Natural killer cell treated with Interleukin-12 subunit alpha and Interleukin-12 subunit beta and Interleukin-15 and Interleukin-18, amount 100 ng/mL, for 72 hours (primary cell): ENCODE measurements at places on chromosomes 12 and 14.

DNA sequence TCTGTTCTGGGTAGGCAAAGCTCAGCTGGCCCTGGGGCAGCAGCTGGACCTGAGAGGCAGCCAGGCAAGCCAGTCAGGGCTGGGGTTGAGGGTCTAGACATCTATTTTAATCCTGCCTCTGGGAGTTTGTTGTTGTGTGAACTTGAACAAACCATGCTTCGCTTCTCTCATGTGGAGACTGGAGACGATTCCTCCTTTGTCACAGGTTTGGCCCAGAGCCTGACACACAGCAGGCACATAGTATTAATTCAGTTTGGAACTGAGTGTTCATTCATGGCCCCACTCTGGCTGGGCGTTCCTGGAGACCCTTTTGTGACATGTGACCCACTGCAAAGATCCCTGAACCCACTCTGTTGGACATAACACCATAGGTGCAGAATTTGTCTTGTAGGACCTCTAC is 39.3 kb downstream of the NGB start:
- no peak overlapping the region for H3K27ac ChIP-seq
- DNase-seq, result no peak
- no peaks in the 10 kb centered on the region for H3K27me3 ChIP-seq

GRCh38 chr12:24894879-24895278 is 54.0 kb downstream of the BCAT1 start:
- no peak overlapping the region for H3K27ac ChIP-seq
- peaks cover 13% of the 10 kb centered on the region for H3K27me3 ChIP-seq

- no peaks in the 10 kb centered on the region for H3K4me1 ChIP-seq
- no peaks in the 10 kb centered on the region for H3K27me3 ChIP-seq
- no peak for DNase-seq
- H3K4me3 ChIP-seq, result no peak overlapping the region
Measured at GRCh38 chr14:50410921-50411320, 14.2 kb upstream of the CDKL1 start.

DNA sequence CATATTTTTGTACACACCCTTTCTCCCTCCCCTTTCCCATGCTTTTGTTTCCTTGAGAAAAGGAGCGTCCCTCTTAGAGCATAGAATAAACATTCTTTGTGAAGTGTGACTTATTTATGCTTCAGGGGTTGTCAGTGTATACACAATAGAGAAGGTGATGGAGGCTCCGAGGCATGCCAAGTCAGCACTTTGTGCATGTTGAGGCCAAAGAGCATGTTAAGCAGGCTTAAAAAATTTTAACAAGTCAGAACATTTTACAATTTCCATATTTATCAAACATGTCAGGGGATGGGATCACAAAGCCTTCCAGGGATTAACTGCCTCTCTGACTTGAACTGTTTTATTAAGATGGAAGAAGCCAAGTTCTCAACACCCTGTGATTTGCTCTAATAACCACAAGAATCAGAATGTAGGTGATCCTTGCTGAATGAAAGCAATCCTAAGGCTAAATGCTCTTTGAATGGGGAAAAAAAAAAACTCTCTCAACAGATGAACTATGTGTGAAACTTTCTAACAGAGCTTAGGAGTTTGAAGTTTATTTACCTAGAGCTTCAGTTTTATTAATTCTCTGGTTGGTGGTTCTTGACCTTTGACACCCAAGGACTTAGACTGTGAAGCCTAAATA is 223.1 kb downstream of the RAD51B start:
- H3K27me3 ChIP-seq, result peaks cover under 1% of the 10 kb centered on the region
- H3K4me1 ChIP-seq, result no peaks in the 10 kb centered on the region
- H3K27ac ChIP-seq, result no peak overlapping the region
- no peak for DNase-seq
- H3K4me3 ChIP-seq, result no peak overlapping the region

DNA sequence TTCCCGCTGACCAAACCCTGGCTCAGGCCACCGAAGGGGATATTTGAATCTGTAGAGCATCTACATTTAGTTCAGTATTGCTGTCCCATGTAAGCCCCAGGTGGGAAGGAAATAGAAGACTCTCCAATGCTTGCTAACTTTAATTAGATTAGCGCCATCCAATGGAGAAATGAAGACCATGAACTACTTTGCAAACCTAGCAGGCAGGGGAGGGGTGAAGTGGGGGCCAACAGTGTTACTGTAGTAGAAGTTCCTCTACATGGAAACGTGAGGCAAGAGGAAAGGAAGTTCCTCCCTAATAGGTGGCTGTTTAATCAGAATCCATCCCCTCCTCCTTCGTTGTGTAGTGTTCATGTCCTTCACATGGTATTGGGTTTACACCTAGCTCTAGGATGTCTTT is 9.3 kb upstream of the DENND5B start:
- no peaks in the 10 kb centered on the region for H3K36me3 ChIP-seq
- H3K27ac ChIP-seq, result no peak overlapping the region

DNA sequence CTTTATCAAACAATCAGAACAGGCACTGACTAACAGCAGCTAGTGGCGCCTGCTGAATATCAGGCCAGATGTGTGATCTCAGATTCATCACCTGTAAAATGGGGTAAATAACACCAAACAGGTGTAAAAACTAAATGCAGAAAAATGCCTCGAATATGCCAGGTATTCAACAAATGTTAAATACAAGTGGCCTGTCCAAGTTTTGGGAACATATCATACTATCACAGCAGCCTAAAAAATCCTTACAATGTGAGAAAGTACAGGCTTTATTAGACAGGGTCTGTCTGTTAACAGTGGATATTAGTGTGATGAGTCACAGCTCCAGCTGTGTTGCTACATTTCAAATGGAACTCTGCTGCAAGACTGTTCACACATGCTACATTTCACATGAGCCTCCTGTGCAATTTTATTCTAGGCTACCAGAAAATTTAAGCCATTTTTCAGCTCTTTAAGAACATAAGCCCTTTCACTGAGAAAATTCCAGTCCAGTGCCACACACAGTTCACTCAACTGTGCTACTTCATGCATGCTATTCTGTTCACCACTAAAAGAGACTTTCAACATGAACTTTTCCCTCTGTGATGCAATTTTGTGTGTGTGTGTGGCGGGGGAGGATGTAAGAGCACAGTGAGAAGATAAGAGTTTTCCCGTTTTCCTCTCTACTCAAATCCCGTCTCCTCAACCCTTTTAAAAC is 56.7 kb downstream of the MSRB3 start:
- H3K27me3 ChIP-seq, result peaks cover 9% of the 10 kb centered on the region
- H3K36me3 ChIP-seq, result no peaks in the 10 kb centered on the region
- H3K4me3 ChIP-seq, result no peak overlapping the region
- no peak for DNase-seq
- no peaks in the 10 kb centered on the region for H3K4me1 ChIP-seq
- no peak overlapping the region for H3K27ac ChIP-seq
